ENCODE measurements at places on chromosomes 16 and 17.

DNA sequence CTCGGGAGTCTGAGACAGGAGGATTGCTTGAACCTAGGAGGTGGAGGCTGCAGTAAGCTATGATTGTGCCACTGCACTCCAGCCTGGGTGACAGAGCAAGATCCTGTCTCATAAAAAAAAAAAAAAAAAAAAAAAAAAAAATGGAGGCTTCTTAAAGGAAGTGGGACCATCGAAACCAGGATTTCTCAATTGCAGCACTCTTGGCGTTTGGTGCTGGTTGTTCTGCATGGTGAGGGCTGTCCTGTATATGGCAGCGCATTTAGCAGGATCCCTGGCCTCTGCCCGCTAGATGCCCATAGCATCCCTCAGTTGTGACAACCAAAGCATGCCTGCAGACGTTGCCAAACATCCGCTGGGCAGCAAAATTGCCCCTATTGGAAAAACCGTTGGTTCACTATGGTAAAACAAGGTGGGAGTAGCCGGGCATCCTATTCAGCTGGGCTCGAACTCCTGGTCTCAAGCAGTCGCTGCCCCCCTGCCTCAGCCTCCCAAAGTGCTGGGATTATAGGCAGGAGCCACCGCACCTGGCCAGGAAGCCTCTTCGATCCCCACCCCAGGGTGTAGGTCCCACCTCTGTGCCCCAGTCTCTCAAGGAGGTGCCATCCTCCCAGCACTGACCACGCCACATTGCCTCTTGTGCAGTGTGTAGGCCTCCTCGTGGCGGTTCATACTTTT is 6.5 kb upstream of the NPIPB7 start:
- no peak for DNase-seq

DNA sequence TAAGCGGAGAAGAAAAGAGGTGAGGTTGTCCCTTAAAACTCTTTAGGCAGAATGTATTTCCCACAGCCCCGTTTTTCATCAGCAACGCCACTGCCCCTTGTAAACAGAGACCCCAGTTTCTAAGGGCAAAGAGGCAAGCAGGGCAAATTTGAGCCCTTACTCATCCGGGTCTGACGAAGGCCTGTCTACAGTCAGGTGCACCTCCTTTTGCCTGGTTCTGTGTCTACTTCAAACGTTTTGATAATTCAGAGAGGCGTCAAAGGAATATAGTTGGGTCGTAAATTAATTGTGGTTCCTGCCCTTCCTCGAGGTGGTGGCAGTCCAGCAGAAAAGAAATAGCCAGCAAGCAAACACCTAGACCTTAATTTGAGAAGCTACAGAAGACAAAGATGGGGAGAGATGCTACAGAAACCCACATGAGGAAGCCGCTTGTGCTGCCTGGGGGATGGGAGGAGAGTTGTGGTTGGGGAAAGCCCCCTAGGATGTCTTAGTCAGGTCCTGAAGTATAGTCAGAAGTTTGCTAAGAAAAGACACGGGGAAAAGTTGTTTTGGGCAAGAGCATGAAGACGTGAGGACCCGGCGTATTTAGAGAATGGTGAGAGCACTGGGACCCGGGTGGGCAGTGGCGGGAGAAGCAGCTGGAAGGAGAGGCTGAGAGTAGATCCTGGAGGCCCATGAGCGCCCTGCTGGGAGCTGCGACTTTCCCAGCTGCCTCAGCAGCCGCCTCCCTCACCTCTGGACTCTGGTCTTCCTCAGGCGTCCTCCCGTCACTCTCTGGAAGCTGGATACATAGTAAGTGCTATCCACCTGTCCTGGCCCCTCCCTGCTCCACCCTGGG is 2.4 kb downstream of the FBRS start:
- DNase-seq = peak; percentile 61

DNA sequence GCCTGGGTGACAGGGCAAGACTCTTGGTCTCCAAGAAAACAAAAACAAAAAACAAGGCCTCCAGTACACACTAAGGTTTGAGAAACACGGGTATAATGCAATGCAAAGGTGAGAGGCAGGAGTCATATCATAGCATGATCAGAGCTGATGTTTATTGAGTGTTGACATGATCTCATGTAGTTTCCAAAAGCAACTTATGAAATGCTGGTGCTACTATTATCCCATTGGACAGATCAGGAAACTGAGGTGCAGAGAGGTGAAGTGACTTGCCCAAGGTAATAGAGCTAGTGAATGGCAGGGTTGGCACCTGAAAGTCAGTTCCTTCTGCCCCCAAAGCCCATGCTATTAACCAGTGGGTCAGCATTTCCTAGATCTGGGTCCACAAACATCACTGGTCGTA is 3.1 kb upstream of the NPIPB7 start:
- DNase-seq = no peak

DNA sequence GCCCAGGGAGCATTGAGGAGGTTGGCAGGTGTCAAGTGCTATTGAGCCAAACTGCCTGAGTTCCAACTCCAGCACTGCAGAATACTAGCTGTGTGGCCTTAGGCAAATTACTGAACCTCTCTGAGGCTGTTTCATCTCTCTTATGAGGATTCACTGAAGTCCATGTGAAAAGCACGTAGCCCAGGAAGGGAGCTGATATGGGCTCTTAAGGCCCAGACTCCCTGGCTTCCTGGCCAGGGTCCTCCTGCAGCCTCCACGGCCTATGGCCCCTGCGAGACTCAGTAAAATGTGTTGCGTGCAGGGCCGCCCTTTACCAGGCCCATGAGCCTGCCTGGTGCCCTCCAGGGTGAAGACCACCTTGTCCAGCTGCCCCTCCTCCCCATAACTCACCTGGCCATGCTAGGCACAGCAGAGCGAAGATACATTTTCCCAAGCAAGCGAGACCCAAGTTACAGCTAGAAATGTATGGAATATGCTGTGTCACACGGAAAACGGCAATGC is 133.7 kb upstream of the TNRC6C start:
- no peak for DNase-seq

- DNase-seq = no peak
Measured at GRCh38 chr17:76585649-76586593, at the start of gene ST6GALNAC2. ST6GALNAC2 (minus strand) TSS chr17:76585860; CDS start chr17:76585808, 52 bp downstream.

DNA sequence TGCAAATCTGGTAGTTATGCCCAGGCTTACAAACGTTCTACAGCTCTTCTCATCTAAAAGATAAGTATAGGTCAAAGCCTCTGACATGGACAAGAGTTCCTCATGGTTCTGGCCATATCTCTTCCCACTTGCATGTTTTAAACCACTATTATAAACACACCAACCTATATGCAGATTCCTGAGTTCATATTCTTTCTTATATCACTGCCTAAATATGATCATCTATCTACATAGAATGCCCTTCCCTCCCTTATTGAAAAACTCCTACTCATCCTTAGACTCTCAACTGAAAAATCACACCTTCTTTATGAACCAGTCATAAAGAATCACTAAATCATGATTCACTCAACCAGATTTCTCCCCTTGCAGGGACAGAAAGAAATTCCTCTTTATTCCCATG is 128.2 kb downstream of the CEP112 start:
- DNase-seq = no peak

- DNase-seq = no peak
Measured at GRCh38 chr16:55476625-55477533, 2.1 kb upstream of the MMP2 start.

DNA sequence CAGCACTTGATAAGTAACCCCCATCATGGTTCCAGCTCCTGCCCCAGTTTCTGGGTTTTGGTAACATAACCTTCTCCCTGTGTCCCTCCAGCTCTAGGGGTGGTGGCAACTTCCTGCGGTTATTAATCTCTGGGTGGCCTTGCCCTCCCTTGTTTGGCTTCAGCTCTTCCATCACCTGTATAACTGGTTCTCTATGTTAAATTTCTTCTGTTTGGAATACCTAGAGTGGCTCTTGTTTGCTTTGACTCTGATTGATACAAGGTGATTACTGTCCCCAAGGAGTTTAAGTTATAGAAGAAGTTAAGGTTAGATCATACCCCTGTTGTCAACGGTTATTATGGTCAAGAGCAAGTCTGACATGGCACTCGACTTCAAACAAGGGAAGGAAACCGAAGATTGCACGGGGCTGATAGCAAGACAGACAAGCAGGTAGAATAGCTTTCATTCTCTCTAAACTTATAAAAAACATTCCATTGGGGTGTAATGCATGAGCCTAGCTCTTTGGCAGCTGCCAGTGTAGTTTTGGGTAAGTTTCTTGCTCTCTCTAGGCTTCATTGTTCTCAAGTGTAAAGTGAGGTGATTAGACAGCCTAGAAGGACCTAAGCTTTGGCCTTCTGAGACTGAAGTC is 11.0 kb upstream of the CCR7 start:
- DNase-seq = no peak

Data from cardiac fibroblast (primary cell).